Activated CD8-positive, alpha-beta memory T cell treated with anti-CD3 and anti-CD28 coated beads, Interleukin-2, amount 10 ng/mL, durations not matched to agents 7 days and 5 days (primary cell): ENCODE measurements at places on chromosomes 12 and 14. TPM values are rescaled to one million over a fixed set of nuclear protein-coding genes. Genes with fewer than 3 reads are reported as not detected.

DNA sequence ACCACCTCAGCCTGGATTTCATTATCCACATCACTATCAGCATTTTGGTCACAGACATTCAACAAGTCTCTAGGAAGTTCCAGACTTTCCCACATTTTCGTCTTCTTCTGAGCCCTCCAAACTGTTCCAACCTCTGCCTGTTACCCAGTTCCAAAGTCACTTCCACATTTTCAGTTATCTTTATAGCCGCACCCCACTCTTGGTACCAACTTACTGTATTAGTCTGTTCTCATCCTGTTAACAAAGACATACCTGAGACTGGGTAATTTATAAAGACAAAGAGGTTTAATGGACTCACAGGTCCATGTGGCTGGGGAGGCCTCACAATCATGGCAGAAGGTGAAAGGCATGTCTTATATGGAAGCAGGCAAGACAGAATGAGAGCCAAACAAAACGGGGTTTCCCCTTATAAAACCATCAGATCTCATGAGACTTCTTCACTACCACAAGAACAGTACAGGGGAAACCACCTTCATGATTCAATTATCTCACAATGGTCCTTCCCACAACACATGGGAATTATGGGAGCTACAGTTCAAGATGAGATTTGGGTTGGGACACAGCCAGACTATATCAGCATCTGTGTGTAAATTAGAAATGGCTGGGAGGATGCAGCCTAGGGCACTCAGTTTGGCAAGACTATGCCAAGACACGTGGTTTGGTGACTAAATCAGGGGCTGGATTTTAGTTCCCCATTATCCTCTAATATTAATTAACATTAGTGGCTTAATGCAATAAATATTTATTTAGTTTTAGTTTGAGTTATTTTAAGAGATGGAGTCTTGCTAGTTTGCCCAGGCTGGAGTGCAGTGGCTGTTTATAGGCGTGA, 16.2 kb upstream of the FUT8 start:
- H3K27ac ChIP-seq: no peak overlapping the region
- no peak for DNase-seq
- peaks cover 16% of the 10 kb centered on the region for H3K4me1 ChIP-seq
- H3K36me3 ChIP-seq: peaks cover 72% of the 10 kb centered on the region

DNA sequence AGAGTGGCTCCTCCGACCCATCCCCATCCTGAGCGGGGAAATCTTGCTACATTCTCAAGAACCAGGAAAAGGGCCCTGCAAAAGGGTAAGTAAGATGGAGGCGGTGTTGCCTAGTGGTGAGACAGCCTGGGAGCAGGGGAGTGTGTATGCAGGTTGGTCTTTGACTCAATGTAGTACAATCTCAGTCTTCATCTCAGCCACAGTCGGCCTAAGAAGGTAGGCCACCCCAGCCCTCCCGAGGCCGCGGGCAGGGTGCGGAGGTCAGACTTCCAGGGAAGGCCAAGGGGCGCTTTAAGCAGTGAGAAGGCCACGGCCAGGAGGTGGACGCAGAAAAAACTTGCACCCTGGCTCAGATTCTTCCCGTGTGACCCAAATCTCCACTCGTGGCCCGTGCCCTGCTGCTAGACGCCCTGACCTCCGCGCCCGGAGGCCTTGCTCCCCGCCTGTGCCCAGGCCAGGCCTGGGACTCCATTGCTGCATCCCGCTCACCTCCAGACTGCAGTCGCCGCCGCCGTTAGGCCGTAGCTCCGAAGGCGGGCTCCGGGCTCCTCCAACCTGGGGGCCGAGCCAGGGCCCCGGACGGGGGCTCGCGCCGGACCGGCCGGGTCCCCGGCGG, 435 bp downstream of the FOXM1 start:
- peaks cover 51% of the 10 kb centered on the region for H3K4me1 ChIP-seq
- peak overlapping the region; percentile 89 for H3K27ac ChIP-seq
- DNase-seq: peak; percentile 60
- peaks cover 53% of the 10 kb centered on the region for H3K36me3 ChIP-seq

- no peaks in the 10 kb centered on the region for H3K27me3 ChIP-seq
- no peak for DNase-seq
- no peaks in the 10 kb centered on the region for H3K36me3 ChIP-seq
- no peak overlapping the region for H3K4me3 ChIP-seq
Observed at GRCh38 chr12:93823616-93824391, 146.6 kb downstream of the CRADD start.

- no peak for DNase-seq
- H3K27ac ChIP-seq: no peak overlapping the region
- no peaks in the 10 kb centered on the region for H3K4me1 ChIP-seq
- no peaks in the 10 kb centered on the region for H3K36me3 ChIP-seq
Observed at GRCh38 chr12:88503281-88503703, 77.0 kb downstream of the KITLG start.

DNA sequence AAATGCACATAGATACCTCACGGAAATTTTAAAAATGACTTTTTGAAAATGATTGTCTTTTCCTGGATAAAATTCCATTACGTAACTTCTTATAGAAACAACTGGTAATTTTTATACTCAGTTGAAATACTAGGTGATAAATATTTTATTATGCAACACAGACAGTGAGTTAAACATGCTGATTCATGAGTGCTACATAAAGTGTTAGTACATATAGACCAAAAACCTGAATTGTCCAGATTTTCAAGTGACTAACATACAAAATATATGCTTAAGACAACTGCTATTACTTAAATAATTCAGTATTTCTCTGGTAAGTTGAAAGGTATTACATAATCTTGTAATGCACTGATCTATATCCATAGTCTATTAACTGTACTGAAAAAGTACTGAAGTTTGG, 11.9 kb downstream of the PTPRO start:
- H3K4me1 ChIP-seq: no peaks in the 10 kb centered on the region
- H3K4me3 ChIP-seq: no peak overlapping the region
- no peak overlapping the region for H3K27ac ChIP-seq
- H3K27me3 ChIP-seq: peaks cover 14% of the 10 kb centered on the region

DNA sequence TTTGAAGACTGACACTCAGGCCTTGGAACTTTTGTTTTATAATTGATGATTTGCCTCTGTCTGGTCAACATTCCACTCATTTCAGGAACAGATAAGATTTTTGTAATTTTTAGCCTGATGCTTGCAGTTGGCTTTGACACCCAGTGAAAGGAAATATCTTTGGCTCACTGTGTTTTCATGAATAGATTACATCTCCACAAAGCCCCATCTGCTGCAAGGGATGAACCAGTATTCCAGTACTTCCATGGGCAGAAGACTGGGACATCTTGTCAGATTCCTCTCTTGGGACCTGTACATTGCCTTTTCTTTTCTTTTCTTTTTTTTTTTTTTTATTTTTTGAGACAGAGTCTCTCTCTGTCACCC, 28.4 kb downstream of the GSG1 start:
- H3K36me3 ChIP-seq: peaks cover 6% of the 10 kb centered on the region
- no peaks in the 10 kb centered on the region for H3K4me1 ChIP-seq
- no peak overlapping the region for H3K4me3 ChIP-seq
- no peak for DNase-seq
- no peak overlapping the region for H3K27ac ChIP-seq
- no peaks in the 10 kb centered on the region for H3K27me3 ChIP-seq

DNA sequence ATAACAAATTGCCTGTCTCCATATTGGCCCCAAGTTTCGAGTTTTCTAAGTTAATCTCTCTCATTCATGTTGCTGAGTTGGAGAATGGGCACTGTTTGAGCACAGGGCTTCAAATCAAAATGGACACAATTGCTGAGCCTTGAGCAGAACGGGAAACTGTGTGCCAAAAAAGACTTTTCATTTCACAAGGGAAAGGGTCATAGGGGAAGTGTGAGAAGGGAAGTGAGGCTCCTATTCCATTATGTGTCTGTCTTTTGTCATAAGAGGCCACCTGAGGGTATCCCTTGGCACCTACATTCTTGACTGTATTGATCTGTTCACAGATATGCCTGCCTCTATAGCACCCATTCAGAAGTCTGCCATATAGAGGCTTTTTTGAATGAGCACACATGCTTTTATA, 59.1 kb downstream of the TTLL5 start:
- H3K4me3 ChIP-seq: no peak overlapping the region
- peaks cover 20% of the 10 kb centered on the region for H3K4me1 ChIP-seq
- DNase-seq: no peak
- peaks cover 31% of the 10 kb centered on the region for H3K36me3 ChIP-seq

- H3K27ac ChIP-seq: peak overlapping the region; percentile 9
- H3K36me3 ChIP-seq: peaks cover 31% of the 10 kb centered on the region
- peaks cover 80% of the 10 kb centered on the region for H3K4me1 ChIP-seq
- peaks cover under 1% of the 10 kb centered on the region for H3K27me3 ChIP-seq
- no peak overlapping the region for H3K4me3 ChIP-seq
- no peak for DNase-seq
Observed at GRCh38 chr12:47900131-47901062, 4.4 kb downstream of the VDR start.

DNA sequence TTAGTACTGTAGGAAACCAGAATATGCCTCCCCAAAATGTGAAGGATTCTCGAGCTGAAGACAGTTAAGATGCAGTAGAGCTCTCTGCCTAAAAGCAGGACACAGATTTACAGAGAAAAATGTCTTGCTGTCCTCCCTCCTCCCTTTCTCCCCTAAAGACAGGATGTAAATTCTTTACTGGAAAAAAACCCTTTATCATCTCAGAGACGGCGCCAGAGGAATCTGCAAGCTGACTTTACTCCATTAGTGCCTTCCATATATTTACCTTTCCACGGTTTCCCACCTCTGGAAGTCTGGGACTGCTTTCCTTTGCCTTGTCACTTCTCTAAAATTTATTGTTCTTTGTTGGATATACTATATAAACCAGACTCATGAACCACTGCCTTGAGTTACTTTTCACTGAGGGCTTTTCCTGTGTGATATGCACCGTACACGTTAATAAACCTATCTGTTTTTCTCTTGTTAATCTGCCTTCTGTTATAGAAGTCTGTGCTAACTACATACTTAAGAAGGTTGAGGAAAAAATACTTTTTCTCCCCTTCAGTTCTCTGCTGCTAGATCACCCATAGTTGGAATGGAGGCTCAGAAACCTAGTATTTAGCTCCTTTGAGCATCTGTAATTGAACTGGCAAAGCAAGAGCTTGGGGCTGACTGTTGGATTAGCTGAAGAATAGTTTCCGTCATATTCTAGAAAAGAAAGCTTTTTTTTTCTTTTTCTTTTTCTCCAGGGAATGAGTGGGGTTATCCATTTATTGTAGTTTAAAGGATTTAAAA, 99.9 kb downstream of the RAD51B start:
- H3K27ac ChIP-seq: no peak overlapping the region
- peaks cover 5% of the 10 kb centered on the region for H3K36me3 ChIP-seq
- DNase-seq: no peak
- H3K4me1 ChIP-seq: no peaks in the 10 kb centered on the region
- H3K4me3 ChIP-seq: no peak overlapping the region

GRCh38 chr14:71119832-71120231, 212.6 kb downstream of the PCNX1 start:
- peaks cover 4% of the 10 kb centered on the region for H3K4me1 ChIP-seq
- no peak overlapping the region for H3K4me3 ChIP-seq
- no peak overlapping the region for H3K27ac ChIP-seq
- peaks cover 10% of the 10 kb centered on the region for H3K36me3 ChIP-seq
- no peak for DNase-seq

DNA sequence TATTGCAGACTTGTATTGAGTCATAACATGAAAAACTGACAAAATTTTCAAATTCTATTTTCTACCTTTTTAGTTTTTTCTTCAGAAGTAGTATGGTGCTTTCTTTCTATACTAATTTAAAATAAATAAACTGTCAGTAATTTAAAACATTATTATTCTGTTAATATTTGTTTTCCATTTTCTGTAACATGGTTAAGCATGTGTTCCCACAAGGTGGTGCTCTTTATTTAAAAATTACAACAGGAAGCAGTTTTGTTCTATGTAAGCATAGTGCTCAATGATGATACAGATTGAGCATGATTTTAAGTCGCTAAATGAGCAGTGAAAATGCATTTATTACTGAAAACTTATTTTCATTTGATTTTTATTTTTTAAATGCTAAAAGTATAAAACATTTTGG, 114.6 kb downstream of the PPFIA2 start:
- H3K4me1 ChIP-seq: no peaks in the 10 kb centered on the region
- no peaks in the 10 kb centered on the region for H3K36me3 ChIP-seq
- DNase-seq: no peak
- no peaks in the 10 kb centered on the region for H3K27me3 ChIP-seq

GRCh38 chr12:31880340-31880739, 78.9 kb upstream of the RESF1 start:
- H3K27me3 ChIP-seq: no peaks in the 10 kb centered on the region
- peaks cover 9% of the 10 kb centered on the region for H3K4me1 ChIP-seq
- peaks cover 32% of the 10 kb centered on the region for H3K36me3 ChIP-seq
- DNase-seq: no peak
- H3K4me3 ChIP-seq: no peak overlapping the region
- no peak overlapping the region for H3K27ac ChIP-seq

DNA sequence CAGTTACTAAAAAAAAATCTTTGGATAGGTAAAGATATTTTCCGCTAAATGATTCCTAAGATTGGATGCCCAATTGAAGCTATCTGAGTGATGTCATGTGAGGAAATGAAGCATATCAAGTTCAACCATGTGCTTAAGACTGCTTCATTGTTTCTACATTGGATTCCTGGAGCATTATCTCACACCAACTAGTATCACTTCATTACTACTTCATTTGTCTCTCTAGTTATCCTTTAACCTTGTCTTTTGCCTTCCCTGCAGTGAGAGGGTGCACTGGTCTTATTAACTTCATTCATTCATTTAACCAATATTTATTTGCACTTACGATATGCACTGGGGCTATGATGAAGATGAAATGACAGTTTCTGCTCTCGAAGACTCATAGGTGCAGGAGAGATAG, 198.1 kb downstream of the SLC38A4 start:
- H3K27me3 ChIP-seq: no peaks in the 10 kb centered on the region
- H3K4me1 ChIP-seq: peaks cover 2% of the 10 kb centered on the region
- no peak overlapping the region for H3K4me3 ChIP-seq

- peaks cover 18% of the 10 kb centered on the region for H3K4me1 ChIP-seq
- no peak overlapping the region for H3K27ac ChIP-seq
- peaks cover 12% of the 10 kb centered on the region for H3K27me3 ChIP-seq
- no peak overlapping the region for H3K4me3 ChIP-seq
Observed at GRCh38 chr14:68693926-68694325, 98.9 kb downstream of the ZFP36L1 start.

- no peaks in the 10 kb centered on the region for H3K27me3 ChIP-seq
- H3K27ac ChIP-seq: peak overlapping the region; percentile 96
- H3K4me1 ChIP-seq: peaks cover 35% of the 10 kb centered on the region
- peak overlapping the region; percentile 91 for H3K4me3 ChIP-seq
Observed at GRCh38 chr12:62258941-62259630, 1.1 kb upstream of the USP15 start.

DNA sequence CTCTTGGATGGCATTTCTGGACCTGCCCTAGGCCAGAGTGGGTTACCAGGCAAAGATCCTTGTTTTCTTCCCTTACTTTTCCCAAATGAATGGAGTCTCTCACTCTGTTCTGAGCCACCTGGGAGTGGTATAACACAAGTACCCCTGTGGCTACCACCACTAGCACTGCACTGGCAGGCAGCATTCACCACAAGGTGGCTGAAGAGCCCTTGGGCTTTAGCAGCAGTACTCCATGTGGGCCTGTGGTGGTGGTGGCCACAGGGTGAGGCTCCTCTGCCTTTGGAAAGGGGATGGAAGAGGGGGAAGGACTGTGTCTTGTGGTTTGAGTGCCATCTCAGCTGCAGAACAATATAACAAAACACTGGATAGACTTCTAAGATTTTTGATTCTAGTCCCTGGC, 38.1 kb upstream of the LMNTD1 start:
- no peak overlapping the region for H3K27ac ChIP-seq
- H3K36me3 ChIP-seq: no peaks in the 10 kb centered on the region
- peaks cover 19% of the 10 kb centered on the region for H3K4me1 ChIP-seq
- no peak overlapping the region for H3K4me3 ChIP-seq
- DNase-seq: no peak

ARHGEF25 gene
- total RNA-seq: 0.70 TPM

FKBP3 gene
- total RNA-seq: 65.2 TPM

FGD4 gene
- 0.76 TPM for total RNA-seq

CLBA1 gene
- 0.67 TPM for total RNA-seq

FAM186B gene
- not detected for total RNA-seq

SRRM4 gene
- total RNA-seq: not detected

CDK4 gene
- 167 TPM for total RNA-seq

MIPOL1 gene
- not detected for total RNA-seq
